Smooth muscle cell of the umbilical artery (primary cell): ENCODE measurements at places on chromosomes 16 and 17. TPM values are rescaled to one million over a fixed set of nuclear protein-coding genes. Genes with fewer than 3 reads are reported as not detected.

The IRF8 gene
- not detected in 2 replicates for total RNA-seq

The CPPED1 gene
- total RNA-seq: 9.5 and 28.6 TPM in 2 replicates

The USP43 gene
- total RNA-seq: under 0.01 TPM in 1 of 2 replicates, not detected in the other

The UNC13D gene
- total RNA-seq: 0.83 and 2.4 TPM in 2 replicates

The SMIM5 gene
- total RNA-seq: not detected in 2 replicates

The CACNA1G gene
- 0.05 TPM in 1 of 2 replicates, not detected in the other for total RNA-seq

The LPO gene
- total RNA-seq: 0.59 TPM in 1 of 2 replicates, not detected in the other

The PPL gene
- total RNA-seq: under 0.01 and 0.05 TPM in 2 replicates

The MT4 gene
- not detected in 2 replicates for total RNA-seq

The KRT36 gene
- not detected in 2 replicates for total RNA-seq

The CEP295NL gene
- 0.89 and 4.3 TPM in 2 replicates for total RNA-seq

The PRAC2 gene
- total RNA-seq: not detected in 2 replicates

The ANKRD40 gene
- 24.1 and 32.2 TPM in 2 replicates for total RNA-seq

The TK2 gene
- 48.4 and 54.3 TPM in 2 replicates for total RNA-seq

The AOC2 gene
- 0.59 and 0.69 TPM in 2 replicates for total RNA-seq

The CMTM2 gene
- total RNA-seq: not detected in 2 replicates

The MAF gene
- 0.23 and 3.9 TPM in 2 replicates for total RNA-seq

The IRX3 gene
- 0.32 and 1.8 TPM in 2 replicates for total RNA-seq

The MYH1 gene
- total RNA-seq: under 0.01 and 0.09 TPM in 2 replicates

The SPNS3 gene
- not detected in 2 replicates for total RNA-seq

The TSNAXIP1 gene
- 0.32 and 1.5 TPM in 2 replicates for total RNA-seq

The NOG gene
- under 0.01 and 0.42 TPM in 2 replicates for total RNA-seq

The CRYM gene
- total RNA-seq: 0.51 TPM in 1 of 2 replicates, not detected in the other

The P2RX5 gene
- total RNA-seq: 2.5 and 2.7 TPM in 2 replicates

The GNGT2 gene
- total RNA-seq: not detected in 2 replicates

The EFCAB13 gene
- 7.1 and 9.2 TPM in 2 replicates for total RNA-seq

The SPECC1 gene
- 28.1 and 56.7 TPM in 2 replicates for total RNA-seq

The POLG2 gene
- 10.1 and 12.3 TPM in 2 replicates for total RNA-seq

The NOTUM gene
- total RNA-seq: 0.14 TPM in 1 of 2 replicates, not detected in the other

The TBC1D3H gene
- not detected in 2 replicates for total RNA-seq

The ATAD5 gene
- 0.89 and 3.0 TPM in 2 replicates for total RNA-seq

The RPL19 gene
- 1,336 and 1,806 TPM in 2 replicates for total RNA-seq

The KCNG4 gene
- total RNA-seq: not detected in 2 replicates

The COX6A2 gene
- not detected in 2 replicates for total RNA-seq

The CHTF8 gene
- total RNA-seq: 36.8 and 67.8 TPM in 2 replicates

The ERBB2 gene
- total RNA-seq: 37.4 and 48.8 TPM in 2 replicates

The PPP1R27 gene
- total RNA-seq: 0.09 TPM in 1 of 2 replicates, not detected in the other

The ZNF597 gene
- total RNA-seq: 3.0 and 3.3 TPM in 2 replicates

The CPHXL2 gene
- not detected in 2 replicates for total RNA-seq

The FNDC8 gene
- not detected in 2 replicates for total RNA-seq
